NCI-H146 (cell line): ENCODE measurements at places on chromosomes 4 and X.

DNA sequence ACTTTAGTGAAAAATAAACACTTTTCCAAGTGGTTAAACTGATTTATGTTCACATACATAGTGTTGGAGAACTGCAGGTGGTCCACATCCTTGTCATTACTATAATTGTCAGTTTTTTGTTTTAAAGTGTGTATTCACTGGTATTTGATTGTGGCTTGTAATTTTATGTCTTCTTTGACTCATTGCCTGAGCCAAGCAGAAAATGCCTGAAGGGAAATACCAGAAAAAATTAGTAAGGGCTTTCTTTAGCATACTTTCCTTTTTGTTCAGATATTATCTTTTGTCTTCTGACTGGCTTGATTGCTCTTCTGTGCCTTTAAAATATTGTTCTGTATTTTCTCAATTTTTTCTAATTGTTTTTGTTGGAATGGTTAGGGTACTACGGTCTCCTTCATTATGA lies 981.3 kb downstream of the C4orf33 start:
- no peak for DNase-seq

DNA sequence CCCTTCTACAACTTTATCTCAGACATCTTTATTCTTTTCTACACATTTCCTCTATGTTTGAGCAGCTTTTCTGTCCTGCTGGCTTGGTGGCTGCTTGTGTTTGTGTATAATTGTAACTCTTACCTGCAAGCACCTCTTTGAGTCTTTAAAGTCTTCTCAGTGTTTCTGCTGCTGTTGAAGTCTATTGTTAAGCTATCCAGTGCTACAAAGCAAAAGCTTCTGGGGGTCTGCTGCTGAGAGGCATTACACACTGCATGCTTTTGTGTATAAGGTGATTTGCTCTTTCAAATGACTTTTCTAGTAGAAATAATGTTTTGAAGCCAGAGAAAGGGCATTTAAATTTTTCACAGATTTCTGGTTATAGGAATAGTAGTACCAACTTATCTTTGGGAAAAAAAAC lies 241.8 kb downstream of the DTHD1 start:
- DNase-seq, result no peak

DNA sequence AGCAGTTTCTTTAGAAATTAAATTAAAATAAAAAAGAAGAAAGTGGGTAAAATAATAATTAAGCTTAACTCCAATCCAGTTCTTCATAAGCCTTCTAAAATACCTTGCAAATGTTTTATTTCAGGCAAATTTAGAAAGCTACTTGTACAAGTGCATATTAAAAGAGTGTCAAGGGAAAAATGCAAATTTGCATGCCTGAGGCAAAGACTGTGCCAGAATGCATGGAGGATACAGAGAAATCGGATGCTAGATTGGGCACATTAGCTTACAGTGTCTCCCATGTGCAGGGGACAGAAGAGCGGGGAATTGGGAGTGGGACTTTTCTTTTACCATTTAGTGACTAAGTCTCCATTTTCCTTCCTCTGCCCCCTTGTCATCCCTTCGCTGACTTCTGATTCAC lies 173.0 kb upstream of the NWD2 start:
- DNase-seq, result no peak

DNA sequence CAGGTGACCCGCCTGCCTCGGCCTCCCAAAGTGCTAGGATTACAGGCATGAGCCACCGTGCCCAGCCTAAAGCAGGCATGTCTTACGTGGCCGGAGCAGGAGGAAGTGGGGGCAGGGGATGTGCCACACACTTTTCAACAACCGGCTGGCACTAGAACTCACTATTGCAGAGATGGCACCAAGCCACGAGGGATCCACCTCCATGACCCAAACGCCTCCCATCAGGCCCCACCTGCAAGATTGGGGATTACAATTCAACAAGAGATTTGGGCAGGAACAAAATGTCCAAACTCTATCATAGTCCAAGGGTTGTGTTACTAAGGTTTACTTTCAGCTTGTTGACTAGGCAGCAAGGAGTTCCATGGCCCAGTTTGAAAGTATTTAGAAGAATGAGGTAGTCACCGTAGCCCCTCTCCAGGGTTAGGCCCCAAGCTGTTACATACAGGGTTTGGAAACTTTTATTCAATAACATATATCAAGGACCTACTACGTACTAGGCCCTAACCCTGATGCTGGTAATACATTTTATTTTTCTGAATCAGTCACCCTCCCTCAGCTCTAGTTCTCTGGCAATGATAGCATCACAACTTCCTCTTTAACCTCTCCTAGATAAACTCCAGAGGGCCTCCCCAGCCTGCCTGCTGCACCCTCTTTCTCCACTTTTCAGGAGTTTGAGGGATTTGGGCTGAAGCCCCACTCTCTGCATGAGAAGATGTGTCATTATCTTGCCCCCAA lies 18.0 kb upstream of the TBC1D14 start:
- no peak for DNase-seq

GRCh38 chr4:154457471-154457870 lies 34.1 kb downstream of the DCHS2 start:
- DNase-seq, result no peak

GRCh38 chr4:102761296-102761701 lies 531 bp upstream of the MANBA start:
- DNase-seq, result peak; percentile 39

DNA sequence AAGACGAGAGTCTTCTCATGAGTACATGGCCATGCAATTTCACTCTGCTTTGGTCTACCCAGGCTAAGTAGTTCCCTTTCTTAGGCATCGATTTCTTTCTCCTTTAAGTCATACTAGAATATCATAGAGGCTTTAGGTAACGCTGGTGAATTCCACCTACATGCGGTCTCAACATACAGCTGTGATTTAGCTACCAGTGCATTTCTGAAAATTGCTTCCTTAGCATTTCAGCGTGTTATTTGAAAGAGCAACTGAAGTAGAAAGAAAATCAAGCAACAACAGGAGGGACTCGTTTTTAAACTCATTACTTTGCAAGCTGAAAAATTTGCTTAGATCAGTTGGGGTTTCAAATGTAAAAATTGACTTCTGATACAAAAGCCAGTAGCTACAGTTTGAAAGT lies 48.1 kb upstream of the RASGEF1B start:
- no peak for DNase-seq

DNA sequence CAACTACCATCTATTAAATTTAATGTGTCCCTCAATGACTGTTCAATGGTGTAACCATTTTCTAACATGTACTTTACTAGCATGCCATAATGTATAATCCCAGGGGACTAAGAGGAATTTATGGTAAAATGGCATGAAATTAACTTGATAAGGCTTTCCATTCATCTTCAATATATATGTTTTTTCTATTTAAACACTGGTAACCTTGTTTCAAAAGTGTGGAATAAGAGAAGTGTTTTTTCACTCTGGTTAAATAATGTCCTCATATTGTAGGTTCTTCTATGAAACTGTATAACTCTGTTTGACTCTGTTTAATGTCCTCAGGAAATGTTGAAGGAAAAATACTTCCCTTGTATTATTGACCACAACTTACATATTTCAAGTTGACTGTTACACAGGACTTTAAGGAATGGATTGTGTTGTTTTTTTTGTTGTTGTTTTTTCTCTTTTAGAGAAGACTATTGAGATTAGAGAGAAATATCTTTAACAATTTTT lies 113.8 kb upstream of the ARSJ start:
- no peak for DNase-seq

DNA sequence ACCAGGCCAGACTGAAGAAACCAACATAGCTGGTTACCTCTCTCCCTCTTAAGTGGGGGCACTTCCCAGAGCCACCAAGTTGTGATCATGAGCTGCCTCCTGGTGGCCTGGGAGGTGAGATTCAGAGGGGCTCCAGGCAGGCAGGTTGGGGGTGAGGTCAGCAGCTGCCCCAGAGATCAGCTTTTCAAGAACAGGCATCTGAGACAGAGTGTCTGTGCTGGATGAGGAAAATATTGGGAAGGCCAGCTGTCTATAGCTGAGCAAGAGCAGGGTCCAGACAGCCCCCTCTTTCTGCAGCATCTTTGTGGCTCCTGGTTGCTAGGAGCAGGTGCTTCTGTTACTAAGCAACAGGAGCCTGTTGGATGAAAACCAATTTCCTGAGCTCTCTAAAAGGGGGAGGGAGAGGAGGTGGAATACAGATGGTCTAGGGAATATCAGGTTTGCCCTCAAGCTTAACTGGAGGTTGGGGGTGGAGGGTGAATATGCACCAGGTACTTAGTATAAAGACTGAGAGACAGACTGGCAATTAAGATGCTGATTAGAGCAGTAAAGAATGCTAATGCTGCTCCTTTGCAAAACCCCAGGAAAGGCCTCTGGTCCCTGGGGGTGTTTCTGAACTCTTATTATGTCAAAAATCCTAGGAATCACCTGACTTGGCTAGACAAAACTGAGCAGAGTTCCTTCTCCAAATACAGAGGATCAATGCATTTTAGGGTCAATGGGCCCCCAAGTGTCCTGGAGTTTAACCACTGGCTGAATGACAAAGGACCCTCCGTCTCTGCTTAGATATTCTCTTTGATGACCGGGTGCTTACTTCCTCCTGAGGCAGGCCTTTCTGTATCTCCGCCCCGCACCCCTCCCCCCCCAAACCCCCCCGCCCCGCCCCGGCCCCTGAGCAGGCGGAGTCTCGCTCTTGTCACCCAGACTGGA lies 21.4 kb downstream of the ZCCHC13 start:
- DNase-seq, result peak; percentile 8

DNA sequence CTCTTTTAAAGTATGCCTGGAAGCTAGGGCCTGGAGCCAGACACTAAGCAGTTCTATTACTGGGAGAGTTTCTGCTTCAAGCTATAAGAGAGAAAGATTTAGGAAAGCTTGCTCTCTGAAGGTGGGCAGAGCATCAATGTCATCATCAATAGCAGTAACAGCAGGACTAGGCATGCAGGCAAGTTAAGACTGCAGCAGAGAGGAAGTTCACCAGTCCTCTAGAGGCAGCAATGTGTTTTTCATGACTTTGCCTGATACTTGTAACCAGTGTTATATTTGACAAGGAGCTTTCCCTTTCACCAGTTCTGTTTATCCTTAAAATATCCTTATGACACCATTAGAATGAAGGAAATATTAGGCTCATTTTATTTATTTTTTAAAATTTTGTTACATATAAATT lies 237.9 kb downstream of the KCTD8 start:
- DNase-seq, result no peak

GRCh38 chr4:80027611-80028010 lies 45.4 kb downstream of the ANTXR2 start:
- DNase-seq, result no peak

GRCh38 chrX:7943600-7944245 lies 16.5 kb upstream of the PNPLA4 start:
- DNase-seq, result no peak

DNA sequence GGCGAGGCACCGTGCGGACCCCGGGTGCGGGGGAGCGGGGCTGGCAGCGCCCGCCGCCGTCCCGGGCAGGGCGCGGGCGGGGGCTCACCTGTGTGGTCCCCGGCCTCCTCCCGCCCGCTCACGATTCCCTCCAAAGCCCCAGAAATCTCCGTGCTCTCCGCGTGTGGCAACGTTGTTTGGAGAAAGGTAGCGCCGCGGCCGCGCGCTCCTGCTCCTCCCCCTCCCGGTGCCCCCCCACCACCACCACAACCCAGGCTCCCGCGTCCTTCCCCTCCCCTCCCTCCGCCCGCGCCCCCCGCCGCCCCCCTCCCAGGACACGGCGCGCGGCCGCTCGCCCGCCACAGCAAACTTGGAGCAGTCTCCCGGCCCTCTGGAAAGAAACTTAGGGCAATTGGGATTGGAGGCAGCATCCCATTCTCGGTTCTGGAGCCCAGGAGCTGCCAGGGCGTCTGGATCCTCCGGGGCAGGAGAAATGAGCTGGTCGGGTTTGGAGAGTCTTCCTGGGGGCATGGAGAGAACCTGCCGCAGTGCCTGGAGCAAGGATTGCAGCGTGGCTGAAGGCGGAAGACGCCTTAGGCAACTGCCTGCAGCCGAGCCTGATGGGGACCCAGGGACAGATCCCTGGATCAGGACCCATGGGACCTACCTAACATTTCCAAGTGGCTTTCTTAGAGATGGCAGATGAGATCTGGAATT lies 855 bp downstream of the KLF3 start:
- DNase-seq, result peak; percentile 58

- DNase-seq, result no peak
These were observed 348.9 kb downstream of the NKX6-1 start for GRCh38 chr4:84150177-84150576.

GRCh38 chr4:75671802-75672421 lies 1.3 kb downstream of the G3BP2 start:
- DNase-seq, result no peak

GRCh38 chr4:123127875-123128274 lies 205.5 kb upstream of the NUDT6 start:
- DNase-seq, result no peak

DNA sequence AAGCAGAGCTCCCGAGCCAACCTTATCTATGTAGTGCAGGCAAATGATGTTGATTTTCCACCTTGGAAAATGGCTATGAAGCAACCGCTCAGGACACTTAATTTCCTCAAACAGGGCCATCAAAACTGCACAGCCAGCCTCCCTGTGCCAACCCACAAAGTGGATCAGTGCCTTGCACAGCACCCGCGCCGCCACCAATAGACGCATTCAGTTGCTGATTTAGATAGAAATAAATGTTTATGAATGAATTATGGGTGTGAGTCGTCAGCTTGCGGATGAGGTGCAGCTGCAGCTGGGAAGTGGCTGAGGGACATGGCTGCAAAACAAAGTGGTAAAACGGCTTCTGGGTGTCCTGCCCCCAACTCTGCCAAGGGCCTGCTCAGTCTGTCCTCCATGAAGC lies 47.0 kb downstream of the SOD3 start:
- DNase-seq, result no peak
